Right hindlimb (tissue), 1 donor: ENCODE measurements at places on chromosomes 13 and 19.

- DNase-seq = peak; percentile 98
These were observed at the start of gene NOP53 for GRCh38 chr19:47745010-47745901. Gene NOP53, plus strand, starts transcription at chr19:47745546. Its CDS starts 14 bp downstream, at chr19:47745560.

- DNase-seq = no peak
These were observed 263.6 kb upstream of the GPC6 start for GRCh38 chr13:92963029-92963428.

DNA sequence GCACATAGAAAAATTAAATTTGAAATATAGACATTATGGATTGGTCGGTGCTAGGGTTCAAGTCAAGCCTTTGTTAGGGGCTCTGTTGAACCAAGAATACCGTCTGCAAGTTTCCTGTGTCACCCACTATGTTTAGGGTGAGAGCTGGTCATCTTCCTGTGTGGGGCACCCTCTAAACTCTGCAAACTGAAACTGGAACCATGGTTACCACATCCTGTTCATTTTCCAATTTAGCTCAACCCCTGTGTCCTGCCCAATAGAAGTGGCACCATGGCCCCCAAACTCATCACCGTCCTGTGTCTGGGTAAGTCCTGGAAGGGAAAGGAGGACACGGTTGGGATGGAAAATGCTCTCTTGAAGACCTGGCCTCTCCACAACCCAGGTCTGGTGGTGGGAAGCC is 29.9 kb downstream of the LAIR2 start:
- no peak for DNase-seq

GRCh38 chr19:3179739-3180293 is 1.2 kb downstream of the S1PR4 start:
- no peak for DNase-seq

DNA sequence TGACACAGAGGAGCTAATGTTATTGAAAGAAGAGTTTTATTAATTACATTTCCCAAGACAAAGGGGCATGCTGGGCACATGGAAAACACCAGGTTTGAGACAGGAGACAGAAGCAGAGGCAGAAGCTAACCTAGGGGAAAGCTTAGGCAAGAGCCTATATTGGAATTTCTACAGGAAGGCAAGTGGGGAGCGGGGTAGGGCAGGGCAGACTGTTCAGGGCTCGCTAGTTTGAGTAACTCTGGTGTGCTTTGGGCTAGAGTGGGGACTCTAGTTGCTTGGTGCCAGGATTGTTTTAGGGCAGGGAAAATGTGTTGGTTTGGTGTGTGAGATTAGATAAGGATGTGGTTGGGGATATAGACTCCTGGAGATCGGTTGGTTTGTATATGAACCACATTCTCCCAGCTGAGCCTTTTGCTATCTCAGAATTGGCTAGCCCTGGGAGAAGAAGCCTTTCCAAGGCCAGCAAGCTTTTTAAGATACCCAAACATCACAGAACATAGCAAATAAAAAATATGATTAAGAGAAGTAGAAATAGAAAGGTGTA is 8.4 kb upstream of the UFM1 start:
- DNase-seq = no peak

- peak; percentile 62 for DNase-seq
These were observed 953 bp downstream of the DZIP1 start for GRCh38 chr13:95643571-95643935.

DNA sequence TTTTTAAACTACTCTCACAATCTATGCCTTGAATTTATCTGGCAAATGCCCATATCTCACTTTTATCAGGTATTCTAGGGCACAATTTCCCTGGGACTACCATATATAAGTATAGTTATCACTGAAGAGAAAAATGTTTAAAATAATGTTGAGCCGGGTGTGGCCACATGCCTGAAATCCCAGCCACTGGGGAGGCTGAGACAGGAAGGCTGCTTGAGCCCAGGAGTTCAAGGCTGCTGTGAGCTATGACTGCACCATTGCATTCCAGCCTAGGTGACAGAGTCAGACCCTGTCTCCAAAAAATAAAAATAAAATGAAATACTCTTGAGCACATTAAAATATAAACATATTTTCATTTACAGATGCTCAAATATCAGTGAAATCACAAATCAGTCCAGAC is 4.1 kb downstream of the KATNAL1 start:
- DNase-seq = no peak

GRCh38 chr19:8129061-8129618 is 20.3 kb downstream of the FBN3 start:
- DNase-seq = no peak

GRCh38 chr19:12703046-12703445 is 6.6 kb upstream of the FBXW9 start:
- no peak for DNase-seq

GRCh38 chr19:4570916-4571304 is 11.4 kb upstream of the SEMA6B start:
- DNase-seq = no peak

- no peak for DNase-seq
These were observed 465.8 kb downstream of the OLFM4 start for GRCh38 chr13:53494406-53494805.

DNA sequence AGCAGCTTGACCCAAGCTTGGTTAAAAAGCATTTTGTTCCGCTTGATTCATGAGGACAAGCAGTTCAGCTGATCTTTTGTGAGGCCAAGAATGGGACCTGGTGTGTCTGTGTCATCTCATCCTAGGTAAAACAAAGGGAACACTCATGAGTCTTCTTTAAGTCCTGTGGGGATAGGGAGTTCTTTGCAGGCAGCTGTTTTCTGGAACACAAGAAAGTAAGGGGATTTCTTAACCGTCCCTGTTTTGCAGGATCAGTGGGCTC is 134.5 kb upstream of the TMTC4 start:
- DNase-seq = no peak

- peak; percentile 65 for DNase-seq
These were observed 7.8 kb upstream of the SELENOV start for GRCh38 chr19:39506944-39507714.

- peak; percentile 66 for DNase-seq
These were observed 67.1 kb downstream of the NUFIP1 start for GRCh38 chr13:44921931-44922758.

DNA sequence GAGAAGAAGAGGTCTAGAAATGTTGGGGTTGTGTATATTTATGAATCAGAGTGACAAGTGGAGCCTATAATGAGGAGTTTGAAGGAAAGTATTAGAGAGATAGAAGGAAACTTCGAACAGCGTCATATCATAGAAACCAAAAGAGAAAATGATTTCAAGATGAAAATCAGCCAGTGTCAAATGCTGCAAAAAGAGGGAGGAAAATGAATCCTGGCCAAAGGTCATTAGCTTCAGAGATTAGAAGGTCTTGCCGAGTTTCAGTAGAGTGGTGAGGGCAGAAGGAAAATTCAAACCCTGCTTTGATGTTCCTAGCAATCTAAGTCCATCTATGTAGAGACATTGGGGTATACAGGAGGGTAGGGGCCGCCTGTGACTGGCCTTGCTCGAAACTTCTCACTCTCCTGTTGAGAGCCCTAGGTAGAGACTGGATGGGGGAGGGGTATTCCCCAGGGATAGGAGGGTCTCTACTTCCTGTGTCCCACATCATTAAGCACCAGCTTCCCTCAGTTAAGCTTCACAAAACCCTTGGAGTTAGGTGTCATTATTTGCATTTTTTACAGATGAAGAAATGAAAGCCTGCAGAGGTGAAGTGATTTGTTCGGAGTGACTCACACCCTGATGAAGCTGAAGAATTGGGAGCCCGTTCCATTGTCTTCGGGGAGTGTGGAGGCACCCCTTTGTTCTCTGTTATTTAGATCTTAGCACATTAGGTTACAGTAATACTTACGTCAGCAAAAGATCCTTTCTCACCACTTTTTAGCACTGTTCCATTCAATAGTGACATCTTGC is 62.8 kb downstream of the FGF9 start:
- no peak for DNase-seq

DNA sequence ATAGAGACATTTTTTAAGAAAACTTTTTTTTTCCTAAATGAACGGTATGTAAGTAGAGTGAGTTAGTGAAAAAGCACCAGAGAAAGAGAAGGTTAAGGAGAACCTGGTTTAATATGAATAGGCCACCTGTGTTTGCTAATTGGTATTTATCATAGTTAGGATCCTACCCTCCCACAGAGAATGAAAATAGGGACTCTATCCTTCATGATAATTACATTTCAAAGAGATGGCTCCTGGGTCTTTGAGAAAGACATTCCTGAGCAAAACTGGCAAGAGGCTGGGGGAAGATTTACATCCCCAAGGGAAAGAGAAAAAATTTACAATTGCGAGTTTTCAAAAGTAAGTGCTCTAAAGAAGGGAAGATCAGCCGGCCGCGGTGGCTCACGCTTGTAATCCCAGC is 1284.5 kb downstream of the SLITRK1 start:
- DNase-seq = no peak

DNA sequence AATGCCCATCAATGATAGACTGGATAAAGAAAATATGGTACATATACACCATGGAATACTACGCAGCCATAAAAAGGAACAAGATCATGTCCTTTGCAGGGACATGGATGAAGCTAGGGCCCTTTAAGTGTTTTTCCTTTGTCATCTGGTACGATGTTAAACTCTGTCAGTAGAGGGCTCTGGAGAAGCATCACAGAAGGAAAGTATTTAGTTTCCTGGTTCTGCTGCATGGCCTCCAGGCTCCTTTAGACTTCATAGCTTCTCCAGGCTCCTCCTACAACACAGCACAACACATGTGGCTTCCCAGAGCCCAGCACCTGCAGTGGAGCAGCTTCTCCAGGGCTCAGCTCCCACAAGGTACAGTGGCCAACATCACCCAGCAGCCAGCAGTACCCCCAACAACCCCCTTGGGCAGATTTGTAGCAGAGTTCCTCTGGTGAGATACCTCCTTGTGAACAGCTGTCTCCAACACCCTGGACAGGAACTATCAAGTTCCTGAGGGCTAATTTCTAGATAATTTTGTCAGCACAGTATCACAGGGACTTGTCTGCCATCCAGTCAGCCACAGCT is 63.4 kb downstream of the KCTD12 start:
- no peak for DNase-seq

DNA sequence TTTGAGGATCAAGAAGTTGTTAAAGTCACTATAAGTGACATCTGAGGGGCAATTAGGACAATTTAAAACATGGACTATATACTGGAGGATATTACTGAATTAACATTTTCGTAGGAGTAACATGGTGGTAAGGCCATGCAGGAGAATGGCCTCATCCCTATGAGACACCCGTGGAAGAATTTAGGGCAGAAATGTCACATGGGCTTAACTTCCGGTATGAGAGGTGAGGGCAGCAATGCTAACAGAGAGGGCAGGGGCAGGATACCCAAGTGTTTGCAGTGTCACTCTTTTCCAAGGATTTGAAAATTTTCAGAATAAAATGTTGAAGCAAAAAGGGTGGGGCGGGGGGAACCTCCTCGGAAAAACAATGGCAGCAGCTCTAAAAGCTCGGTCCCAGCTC is 23.6 kb downstream of the RANBP3 start:
- DNase-seq = no peak

DNA sequence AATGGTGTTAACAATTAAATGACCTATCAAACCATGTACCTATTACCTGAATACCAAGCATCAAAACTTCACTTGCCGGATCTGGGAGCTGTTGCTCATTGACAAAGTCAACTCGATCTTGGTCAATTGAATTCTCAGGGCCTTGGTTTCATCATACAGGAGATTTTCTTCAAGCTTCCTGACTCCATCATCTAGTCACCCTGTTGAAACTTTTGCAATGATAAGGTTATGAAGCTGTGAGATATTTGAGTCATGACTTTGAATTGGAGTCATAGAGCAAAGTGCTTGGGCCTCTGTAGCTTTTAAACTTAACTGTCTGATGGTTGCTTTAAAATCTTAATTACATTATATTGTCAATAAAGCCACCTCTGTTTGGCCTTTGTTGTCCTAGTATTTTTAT is 260.9 kb downstream of the COG6 start:
- no peak for DNase-seq

GRCh38 chr19:55354698-55355212 is at the start of gene COX6B2:
Gene COX6B2, minus strand, starts transcription at chr19:55354719. Its CDS starts 198 bp downstream, at chr19:55354521.
- DNase-seq = peak; percentile 21

GRCh38 chr13:70809588-70809987 is 701.3 kb upstream of the KLHL1 start:
- DNase-seq = no peak

DNA sequence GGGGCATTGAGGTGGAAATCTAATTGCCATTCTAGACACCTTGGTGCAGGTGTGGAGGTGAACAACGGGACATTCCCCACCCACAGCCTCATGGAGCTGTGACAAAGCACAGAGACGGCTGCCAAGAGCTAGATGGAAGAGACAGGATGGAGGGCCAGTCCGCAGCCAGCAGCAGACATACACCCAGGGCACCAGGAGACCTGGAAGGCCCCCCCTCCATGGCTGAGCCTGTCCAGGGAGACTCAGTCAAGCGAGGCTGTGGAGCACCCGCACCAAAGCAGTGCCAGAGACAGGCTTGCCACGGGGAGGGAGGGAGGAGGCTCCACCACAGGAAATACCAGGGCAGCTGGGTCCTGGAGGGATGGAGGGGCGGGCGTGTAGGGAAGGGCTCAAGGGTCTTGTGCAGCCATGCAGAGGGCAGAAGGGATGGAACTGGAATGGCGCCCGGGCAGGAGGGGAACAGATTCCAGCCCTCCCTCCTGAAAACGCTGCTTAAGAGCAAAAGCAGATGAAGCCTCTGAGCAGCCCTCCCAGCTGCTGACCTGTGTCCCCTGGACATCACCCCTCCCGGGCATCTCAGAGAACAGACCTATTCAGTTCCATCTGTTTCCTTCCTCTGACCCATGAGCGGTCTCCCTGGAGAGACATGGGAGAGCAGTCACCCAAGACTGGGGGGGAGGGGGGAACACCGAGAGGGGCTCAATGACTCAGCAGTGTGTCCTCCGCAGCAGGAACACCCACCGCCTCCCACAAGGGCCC is 14.4 kb downstream of the EPS15L1 start:
- DNase-seq = peak; percentile 75

- DNase-seq = no peak
These were observed 7.7 kb upstream of the KASH5 start for GRCh38 chr19:49380391-49380790.

GRCh38 chr13:29505511-29505910 is 90.0 kb downstream of the SLC7A1 start:
- DNase-seq = no peak

GRCh38 chr13:113061271-113061625 is 44.3 kb upstream of the F7 start:
- no peak for DNase-seq

DNA sequence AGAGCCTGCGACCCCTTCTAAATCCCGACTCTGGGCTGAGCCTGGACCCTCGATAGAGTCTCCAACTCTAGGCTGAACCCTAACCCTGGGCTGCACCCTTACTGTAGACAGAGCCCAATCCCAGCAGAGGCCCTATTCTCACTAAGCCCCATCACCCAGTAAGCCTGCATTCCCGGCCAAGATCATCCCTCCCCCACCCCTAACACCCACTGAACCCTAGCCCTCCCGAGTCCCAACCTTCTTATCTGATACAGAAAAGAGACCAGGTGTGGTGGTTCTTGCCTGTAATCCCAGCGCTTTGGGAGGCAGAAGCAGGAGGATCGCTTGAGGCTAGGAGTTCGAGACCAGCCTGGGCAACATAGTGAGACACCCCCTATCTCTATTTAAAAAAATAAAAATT is 2.6 kb upstream of the TNFAIP8L1 start:
- no peak for DNase-seq

DNA sequence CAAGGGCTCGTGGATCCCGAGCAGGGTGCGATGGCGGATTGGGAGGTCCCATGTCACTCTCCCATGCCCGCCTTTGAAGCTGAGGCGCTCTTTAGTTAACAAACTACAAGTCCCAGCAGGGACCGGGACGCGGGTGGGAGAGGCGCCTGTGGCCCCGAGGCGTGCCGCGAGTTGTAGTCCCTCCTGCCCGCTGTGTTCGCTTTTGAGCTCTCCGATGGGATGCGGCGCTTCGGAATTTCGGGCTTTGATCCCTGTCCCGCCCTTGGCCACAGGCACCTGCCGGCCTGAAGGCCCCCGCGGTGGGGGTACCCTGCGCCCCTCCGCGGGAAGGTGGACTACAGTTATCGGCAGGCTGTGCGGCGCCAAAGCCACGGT is 11.0 kb downstream of the CYTH2 start:
- DNase-seq = peak; percentile 72
